ENCODE measurements at places on chromosomes 5 and 9.

DNA sequence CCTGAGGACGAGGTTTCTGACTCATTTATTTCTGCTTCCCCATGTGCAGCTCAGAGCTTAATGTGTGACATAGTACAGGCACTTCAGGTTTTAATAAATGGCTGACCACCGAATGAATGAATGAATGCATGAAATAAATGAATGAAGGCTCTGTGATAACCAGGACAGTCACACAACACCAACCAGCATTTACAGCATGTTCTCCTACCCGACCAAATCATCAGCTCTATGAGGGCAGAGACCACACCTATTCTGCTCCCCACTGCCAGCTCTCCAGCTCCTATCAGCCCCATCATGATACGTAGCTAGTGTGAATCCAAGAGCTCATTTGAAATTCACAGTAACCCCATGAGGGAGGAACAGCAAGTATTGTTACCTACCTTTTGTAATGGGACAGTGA lies 4.8 kb downstream of the TMOD1 start:
- no peak for DNase-seq

GRCh38 chr5:43221502-43221901 lies 29.5 kb downstream of the NIM1K start:
- DNase-seq, result no peak

GRCh38 chr9:78115073-78115472 lies 83.5 kb upstream of the GNAQ start:
- no peak for DNase-seq

DNA sequence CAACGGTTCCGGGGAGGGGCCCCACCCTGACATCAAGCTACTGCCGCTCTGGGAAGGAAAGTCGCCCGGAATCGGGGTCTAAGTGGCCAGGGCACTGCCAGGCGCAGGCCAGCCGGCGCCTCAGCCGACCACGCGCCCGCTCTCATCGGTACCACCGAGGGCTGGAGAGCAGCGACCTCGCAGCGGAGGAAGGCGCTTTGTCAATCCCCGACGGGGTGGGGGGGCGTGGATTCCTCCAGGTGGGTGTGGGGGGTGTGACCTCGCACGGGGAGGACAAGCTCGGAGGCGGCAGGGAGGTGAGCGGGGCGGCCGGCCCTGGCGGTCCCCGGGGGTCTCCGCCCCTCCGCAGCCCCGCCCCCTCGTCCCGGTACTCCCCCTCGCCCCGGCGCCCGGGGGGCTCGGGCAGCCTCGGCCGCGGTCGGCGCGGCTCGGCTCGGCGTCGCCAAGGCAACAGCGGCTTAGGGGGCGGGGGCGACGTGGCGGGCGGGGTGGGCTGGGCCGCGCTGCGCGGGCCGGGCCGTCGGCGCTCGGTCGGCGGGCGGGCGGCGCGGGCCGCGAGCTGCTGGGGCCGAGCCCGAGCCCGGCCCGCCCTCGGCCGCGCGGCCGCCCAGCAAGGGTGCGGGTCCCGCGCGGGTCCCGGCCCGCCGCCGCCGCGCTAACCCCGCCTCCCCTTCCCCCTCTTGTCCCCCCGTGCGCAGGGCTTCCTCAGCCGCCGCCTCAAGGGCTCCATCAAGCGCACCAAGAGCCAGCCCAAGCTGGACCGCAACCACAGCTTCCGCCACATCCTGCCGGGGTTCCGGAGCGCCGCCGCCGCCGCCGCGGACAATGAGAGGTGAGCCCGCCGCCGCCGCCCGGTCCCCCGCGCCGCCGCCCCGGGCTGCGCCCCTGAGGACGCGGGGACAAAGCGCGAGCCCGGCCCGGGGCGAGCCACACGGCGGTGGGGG lies 47.5 kb downstream of the DAB2IP start:
- DNase-seq, result no peak

DNA sequence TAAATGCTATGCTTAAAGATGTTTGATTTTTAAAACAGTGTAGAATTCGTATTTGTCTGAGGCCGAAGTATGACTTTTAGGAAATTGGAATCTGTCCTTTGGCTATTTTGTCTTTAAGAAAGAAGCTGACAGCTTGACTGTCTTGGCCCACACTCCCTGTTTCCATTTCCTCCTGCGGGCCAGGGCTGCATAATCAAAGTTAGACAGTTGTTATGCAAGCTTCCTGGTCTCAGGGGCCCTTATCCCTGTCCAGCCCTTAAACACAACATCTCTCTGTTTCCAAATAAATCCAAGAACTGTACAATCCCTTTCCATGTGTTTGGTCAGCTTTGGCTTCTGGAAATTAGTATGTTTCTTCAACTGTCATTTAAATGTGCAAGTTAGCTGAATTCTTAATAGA lies 54.6 kb upstream of the ECM2 start:
- no peak for DNase-seq

- no peak for DNase-seq
Observed at GRCh38 chr9:133683586-133684120, 47.5 kb downstream of the DBH start.

DNA sequence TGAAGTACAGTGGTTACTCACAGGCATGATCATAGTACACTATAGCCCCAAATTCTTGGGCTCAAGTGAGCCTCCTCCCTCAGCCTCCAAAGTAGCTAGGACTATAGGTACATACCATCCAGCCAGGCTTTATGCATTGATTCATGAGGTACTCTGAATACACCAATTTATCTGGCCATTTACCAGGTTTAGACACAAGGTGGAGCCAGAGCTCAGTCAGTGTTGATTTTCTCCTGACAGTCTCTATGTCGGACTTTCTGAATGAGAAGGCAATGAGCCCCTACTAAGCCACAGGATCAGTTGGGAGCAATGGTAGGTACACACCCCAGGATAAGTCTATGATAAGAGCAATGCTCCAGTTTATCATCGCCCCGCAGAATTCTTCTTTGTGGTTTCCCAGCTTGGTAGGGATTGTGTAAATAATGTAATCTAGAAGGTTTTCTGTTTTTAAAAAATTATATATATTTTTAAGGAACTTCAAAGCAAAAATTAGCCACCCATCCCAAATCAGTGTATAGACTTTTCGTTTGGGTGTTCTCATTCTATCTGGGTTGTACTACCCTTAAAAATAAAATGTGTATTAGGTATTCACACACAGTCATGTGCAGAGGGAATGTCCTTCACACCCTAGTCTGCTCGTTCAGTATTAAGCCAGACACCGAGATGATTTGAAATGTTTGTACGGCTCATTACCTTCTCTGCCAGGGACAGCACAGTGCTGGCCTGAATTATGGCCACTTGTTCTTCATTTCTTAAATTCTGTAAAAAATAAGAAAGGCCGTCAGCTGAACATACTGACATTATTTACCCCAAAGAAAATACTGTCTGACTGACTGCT lies 118.4 kb upstream of the DPYSL3 start:
- no peak for DNase-seq

DNA sequence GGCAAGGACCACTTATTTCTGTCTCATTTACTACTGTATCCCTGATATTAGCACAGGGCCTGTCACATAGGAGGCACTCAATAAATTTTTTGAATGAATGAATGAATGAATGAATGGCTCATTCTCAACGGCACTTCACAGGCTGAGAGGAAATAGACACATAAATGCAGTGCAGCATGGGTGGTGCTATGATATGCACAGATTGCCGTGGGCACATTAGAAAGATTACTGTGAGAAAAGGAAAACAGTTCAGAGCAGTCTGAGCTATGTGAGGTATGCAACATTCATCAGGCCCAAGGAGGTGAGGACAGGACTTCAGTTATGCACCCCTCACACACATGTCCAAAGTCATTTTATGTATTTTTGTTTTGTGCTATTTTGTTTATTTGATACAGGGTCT lies 6.4 kb upstream of the NOL6 start:
- no peak for DNase-seq
